SW 1271 (cell line): ENCODE measurements at places on chromosomes 7 and 10.
A peak's percentile ranks its signal among the peaks of the same experiment; 100 is the strongest.

- peak; percentile 27 for DNase-seq
These were observed 20.3 kb downstream of the MYOF start for GRCh38 chr10:93461807-93462178.

DNA sequence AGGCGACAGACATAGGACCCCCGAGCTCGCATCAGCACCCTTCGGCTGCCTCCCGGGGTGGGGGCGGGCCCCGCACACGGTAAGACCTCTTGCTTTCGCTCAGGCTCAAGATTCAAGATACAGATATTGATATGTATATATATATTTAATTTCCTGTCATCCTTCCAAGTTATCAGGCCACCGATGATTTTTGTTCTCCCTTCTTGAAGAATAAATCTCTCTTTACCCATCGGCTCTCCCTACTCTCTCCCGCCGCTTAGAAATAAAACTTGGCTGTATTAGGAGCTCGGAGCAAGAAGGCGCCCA lies 603 bp downstream of the ADRA2A start:
- DNase-seq, result no peak

GRCh38 chr10:70777063-70777875 lies 7.9 kb downstream of the TBATA start:
- DNase-seq, result no peak

GRCh38 chr7:2269991-2270460 lies 28.0 kb downstream of the NUDT1 start:
- no peak for DNase-seq

- peak; percentile 84 for DNase-seq
These were observed 1.2 kb upstream of the ATP6V0E2 start for GRCh38 chr7:149872419-149873073.

GRCh38 chr7:55193245-55193644 lies 171.9 kb upstream of the LANCL2 start:
- no peak for DNase-seq

- DNase-seq, result no peak
These were observed 61.0 kb downstream of the DIP2C start for GRCh38 chr10:628386-629045.

DNA sequence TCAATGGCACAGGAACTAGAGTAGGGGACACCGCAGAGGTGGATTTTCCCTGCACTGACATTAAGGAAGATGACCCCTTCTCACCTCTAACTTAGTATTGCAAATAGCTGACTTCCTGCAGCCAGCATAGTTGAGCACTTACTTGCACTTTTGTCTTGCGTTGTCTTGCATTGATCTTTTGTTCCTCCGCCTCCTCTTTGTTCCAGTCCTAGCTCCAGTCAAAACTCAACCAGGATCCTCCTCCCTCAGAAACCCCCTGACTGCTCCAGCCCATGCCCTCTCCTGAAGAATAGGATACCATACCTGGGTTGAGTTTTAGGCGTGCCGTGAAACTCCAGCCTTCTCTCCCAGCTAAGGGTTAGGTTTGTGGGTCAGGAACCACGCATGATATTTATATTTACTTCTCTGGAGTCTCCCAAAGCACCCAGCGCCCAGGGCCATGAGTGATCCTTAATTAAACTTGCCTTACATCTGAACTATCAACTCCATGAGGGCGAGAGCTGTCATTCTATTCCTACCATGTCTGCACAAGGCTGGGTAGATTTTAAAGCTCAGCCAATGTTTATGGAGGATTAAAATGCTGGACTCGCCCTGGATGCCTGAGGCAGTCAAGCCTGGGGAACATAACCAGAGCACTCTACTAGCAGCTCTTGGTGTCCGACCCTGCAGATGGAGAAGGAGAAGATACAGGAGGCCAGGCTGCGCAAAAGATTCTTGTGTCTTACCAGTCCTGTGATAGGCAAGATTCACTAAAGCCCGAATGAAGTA lies 14.1 kb downstream of the ZNF467 start:
- DNase-seq, result no peak

GRCh38 chr7:55325371-55325792 lies 39.8 kb upstream of the LANCL2 start:
- no peak for DNase-seq

- DNase-seq, result no peak
These were observed 262.1 kb downstream of the CREB5 start for GRCh38 chr7:28674359-28674782.

- DNase-seq, result no peak
These were observed 297.2 kb downstream of the RPS24 start for GRCh38 chr10:78330884-78331283.

DNA sequence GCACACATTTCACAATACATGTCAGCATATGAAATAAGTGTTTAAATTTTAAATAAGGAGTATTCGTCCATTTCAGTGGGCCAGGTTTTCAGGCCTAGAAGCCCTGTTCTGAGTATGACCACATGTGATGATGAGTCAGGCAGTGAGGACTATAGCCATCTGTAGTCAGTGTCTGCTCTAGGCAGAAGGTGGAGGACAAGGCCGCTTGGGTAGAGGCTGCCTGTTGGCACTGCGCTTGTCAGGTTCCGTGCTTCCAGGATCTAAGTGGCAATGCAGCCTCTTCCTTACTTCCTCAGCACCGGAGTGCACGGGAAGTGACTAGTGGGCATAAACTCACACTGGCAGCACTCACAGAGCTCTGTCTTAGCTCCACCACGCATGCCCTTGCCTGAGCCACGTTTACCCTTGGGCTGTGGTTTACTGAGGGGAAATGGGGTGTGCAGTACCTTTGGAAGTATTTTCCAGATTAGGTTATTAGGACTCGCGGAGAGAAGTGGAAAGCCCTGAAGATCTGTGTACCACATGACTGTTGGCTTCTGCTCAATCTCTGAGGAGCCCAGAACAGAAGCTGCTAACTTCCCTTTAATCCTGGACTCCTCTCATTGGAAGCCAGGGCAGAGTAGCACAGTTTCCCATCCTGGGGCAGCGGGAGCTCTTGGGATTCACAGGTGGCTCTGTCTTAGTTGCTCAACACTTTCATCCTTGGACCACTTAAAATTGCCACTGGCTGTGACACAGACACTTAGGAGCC lies 87.5 kb upstream of the GJD4 start:
- DNase-seq, result no peak

- no peak for DNase-seq
These were observed 9.5 kb downstream of the EPHA1 start for GRCh38 chr7:143399151-143399550.

- no peak for DNase-seq
These were observed 257.9 kb downstream of the PTPRN2 start for GRCh38 chr7:158329686-158330085.

- DNase-seq, result no peak
These were observed 149.9 kb upstream of the ITGB1 start for GRCh38 chr10:33107953-33108352.

- no peak for DNase-seq
These were observed 4.2 kb upstream of the HOXA13 start for GRCh38 chr7:27203964-27204594.

DNA sequence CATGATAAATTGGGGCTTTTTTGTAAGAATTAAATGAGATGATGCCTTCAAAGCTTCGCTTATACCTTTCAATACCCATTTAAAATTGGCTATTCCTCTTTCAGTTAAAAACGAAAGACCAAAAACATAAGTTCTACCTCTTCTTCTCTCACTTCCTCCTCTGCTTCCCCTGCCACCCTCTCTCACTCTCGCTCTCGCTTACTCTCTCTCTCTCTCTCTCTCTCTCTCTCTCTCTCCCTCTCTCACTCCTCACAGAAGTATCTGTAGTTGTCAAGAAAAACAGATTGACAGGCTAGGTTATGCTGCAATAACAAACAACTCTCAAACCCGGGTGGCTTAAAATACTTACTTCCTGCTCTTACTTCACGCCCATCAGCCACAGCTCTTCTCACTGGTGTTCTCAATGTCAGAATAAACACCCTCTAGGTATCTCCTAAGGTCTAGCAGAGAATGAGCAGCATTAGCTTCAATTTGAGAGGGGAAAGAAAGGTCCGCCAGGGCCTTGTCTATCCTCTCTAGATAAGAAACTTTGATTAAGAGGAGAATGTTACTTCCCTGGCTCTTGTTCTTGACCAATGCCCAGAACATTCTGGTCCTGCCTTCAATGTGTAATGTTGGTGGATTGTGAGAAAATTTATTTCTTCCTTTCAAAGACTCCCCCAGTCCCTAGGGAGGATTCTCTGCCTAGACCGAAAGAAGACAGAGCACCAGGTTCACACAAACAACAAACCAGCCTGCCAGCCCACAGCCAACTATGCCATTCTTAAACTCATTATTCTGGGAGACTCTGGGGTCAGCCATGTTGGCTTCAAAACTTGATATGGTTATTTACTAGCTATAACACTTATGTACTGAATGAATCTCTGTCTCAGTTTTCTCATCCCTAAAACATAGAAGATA lies 1028.7 kb downstream of the XPNPEP1 start:
- DNase-seq, result no peak

DNA sequence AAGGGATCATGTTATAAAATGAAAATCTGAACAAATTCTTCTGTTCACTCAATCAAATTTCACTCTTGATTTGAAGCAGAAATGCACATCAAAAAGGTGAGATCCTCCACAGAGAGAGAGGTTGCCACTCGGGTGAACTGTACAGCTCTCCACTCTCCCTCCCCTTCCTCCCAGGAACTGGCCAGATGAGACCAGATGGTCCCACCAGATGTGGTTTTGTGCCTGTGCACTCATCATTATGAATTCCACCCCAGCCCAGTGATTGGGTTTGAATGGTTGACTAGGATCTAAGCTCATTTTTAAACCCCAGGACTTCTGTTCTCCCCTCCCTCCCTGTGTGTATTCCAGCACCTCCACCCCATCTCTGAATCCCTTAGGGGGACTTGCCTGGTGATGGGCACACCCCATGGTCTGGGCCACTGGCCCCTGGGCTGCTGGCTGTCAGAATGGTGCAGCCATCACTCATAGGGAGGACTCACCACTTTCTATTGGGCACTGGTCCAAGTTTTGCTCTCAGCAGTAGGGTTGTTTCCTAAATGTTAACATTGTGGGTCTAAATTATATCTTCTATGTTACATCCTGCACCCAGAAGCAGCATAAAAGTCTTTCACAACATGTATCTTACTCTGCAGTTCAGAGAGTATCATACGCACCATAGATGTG lies 393.1 kb downstream of the TNS3 start:
- no peak for DNase-seq

DNA sequence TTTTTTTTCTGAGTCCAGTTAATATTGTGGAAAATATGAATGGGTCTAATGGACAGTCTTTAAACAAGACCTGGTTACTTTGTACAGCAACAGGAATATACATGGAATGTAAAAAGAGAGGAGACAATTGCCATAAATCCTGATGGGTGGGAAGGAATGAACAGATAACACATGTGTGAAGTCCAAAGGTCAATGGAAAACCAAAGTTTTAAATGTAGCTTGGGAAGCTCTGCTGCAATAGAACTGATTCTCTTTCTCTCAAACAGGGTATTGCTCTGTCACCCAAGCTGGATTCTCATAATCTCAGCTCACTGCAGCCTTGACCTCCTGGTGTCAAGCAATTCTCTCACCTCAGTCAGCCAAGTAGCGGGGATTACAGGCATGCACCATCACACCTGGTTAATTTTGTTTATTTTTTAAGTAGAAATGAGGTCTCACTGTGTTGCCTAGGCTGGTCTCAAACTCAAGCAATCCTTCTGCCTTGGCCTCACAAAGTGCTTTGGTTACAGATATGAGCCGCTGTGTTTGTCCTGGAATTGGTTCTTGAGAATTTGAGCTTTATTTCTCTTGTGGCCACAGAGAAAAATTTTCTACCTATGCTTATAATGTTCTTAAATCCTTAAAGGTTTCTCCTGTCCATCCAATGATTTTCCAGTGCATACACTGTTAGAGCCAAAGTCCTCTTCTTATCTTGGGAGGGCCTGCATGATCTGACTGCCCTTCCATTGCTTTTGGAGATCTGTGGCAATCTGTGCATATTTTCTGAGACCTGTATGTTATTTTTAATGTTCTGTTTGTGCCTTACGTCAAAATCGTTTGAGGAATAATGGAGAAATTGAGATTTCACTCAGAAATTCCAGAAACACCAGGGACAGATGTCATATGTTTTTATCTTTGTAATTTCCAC lies 30.7 kb upstream of the ZNF92 start:
- no peak for DNase-seq

DNA sequence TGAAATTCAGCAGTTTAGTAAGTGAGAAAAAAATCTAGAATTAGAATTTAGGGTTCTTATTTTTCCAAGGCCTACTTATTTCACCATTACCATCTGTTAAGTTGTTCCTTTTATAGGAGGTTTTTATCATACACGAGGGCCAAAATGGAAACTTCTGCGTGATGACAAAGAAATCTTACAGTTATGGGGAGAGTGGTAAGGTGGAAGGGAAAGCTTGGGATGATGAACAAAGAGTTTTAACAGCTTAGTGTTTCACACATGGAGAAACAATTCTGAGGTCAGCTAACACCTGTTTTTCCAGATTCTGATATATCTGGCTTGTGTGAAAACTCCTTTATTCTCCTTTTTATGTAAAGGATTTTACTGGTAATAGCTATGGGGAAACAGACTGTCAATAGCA lies 49.8 kb upstream of the SEMA3C start:
- DNase-seq, result no peak
